Prostate gland (tissue), 2 donors: ENCODE measurements at places on chromosomes 6 and 20. TPM values are rescaled to one million over a fixed set of nuclear protein-coding genes. Genes with fewer than 3 reads are reported as not detected.
A peak's percentile ranks its signal among the peaks of the same experiment; 100 is the strongest.

DNA sequence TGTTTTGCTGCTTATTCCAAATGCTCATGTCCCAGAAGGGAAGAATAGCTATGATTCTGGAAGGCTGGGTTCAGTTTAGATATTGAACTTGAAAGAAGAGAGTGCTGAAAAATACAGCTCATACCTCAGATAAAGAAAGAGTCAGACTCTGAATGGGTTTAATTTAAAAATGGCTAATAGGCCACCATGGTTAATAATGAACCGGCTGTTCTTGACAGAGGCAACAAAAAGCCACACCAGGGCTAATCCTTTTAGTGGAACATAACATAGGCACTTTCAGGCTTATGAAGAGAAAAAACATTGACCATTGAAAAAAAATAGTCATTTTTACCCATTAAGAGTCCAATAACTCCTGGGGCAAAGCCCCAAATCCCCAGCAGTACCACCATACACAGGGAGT is 59.4 kb downstream of the TNFRSF21 start:
- DNase-seq = no peak

- DNase-seq = no peak
Measured at GRCh38 chr6:13253272-13253671, 75.1 kb downstream of the TBC1D7 start.

Gene EPB41L1
- 27.7 TPM for total RNA-seq

Gene OR2H1
- total RNA-seq = not detected

GRCh38 chr6:166348305-166348949 is 6.1 kb upstream of the SFT2D1 start:
- no peak for DNase-seq

GRCh38 chr6:1228754-1229191 is 83.1 kb upstream of the FOXQ1 start:
- DNase-seq = no peak

DNA sequence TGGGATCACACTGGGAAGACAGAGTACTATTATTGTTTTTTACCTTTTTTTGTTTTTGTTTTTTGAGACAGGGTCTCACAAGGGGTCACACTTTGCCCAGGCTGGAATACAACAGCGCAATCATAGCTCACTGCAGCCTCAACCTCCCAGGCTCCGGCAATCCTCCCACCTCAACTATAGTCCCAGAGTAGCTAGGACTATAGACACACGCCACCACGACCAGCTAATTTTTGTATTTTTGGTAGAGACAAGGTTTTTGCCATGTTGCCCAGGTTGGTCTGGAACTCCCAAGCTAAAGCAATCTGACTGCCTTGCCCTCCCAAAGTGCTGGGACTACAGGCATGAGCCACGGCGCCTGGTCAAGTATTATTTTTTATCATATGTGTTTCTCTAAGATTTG is 81.0 kb downstream of the ZMYND8 start:
- no peak for DNase-seq

- DNase-seq = no peak
Measured at GRCh38 chr20:49694450-49695071, 19.1 kb downstream of the B4GALT5 start.

- no peak for DNase-seq
Measured at GRCh38 chr6:43306086-43306485, 2.5 kb downstream of the CRIP3 start.

GRCh38 chr6:21874372-21874771 is 280.8 kb downstream of the SOX4 start:
- DNase-seq = no peak

DNA sequence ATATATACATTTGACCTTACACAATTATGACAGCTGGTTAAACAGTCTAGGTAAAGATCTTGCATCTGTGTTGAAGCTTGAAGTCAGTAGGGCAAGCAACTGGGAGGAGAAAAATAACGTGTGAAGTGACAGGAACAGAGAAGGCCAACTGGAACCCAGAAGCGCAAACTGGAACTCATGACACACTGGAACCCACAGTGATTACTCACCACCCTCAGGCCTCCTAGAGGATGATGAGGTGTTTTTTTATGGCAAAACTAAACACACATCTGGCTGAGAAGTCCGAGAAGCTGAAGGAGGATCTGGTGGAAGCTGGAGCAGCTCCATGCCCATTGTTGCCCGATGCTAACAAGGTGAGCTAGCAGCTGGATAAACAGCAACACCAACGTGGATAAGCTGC is 108.1 kb downstream of the TMEM200A start:
- no peak for DNase-seq

Gene C20orf141
- 4.4 TPM for total RNA-seq

DNA sequence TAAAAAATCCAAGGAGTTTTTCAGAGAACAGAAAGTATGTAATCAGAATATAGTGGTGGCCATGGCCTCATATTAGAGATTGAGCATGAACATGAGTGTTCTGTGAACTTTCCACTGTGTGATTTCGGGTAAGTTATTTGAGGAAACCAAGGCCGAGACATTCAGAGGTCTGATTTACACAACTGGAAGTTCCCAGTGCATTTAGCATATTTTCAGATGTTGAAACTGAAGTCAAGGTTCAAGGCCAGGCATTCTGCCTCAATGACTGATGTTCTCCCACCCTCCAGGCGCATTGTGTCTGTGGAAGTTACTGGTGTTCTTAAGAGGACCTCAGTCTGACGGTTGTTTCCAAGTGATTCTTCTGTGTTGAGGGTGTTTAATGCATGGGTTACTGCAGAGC is 26.2 kb downstream of the RNF144B start:
- no peak for DNase-seq

- DNase-seq = no peak
Measured at GRCh38 chr20:7629880-7630279, 310.4 kb downstream of the HAO1 start.

- no peak for DNase-seq
Measured at GRCh38 chr6:88114838-88115237, 51.3 kb downstream of the CNR1 start.

DNA sequence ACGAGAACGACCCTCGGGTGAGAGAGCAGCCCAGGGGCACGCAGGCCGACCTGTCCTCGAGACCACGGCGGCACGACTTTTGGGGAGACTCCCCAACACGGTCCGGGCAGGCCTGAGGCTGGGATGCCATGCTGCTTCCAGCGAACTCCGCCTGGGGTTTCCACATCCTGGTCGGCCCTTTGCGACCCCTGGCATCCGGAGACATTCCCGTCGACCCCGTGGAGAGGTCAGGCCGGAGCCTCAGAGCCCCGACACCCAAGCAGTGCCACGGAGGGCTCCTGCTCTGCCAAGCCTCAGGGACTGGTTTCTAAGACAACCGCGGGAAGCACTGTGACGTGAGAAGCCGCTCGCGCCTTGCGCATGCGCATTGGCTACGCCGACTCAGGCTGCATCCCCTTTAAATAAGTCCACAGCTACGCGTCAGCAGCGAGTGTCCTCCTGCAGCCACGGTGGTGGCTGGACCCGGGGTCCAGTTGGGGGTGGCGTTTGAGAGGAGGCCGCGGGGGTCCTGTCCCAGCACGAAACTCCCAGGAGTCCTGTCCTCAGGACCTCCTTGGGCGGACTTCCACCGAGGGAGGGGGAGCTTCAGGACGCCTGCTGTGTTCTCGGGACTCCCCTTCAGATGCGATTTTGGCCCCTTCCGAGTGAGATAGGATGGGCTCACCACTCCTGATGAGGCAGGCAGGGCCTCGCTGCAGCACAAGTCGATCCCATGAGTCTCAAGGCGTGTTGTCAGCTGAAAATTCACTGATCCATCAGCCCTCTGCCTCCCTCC is 1089.3 kb upstream of the DEFB115 start:
- peak; percentile 3 for DNase-seq

DNA sequence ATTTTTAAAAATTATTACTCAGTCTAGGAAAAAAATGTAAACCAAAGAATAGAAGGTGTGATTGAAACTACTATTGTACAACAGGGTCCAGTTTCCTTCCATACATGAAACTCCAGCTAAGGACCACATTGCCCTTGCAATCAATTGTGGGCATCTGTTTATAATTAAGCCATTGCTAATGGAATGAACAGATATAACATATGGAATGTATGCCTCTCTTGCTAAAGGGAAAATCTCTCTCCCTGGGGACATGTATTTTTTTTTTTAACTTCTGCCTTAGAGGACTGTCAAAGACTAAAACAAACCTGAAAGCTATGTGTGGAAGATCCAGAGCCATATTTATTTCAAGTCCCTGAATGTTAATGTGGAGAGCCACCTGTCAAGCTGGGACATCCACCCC is 336.8 kb upstream of the MANEA start:
- no peak for DNase-seq

DNA sequence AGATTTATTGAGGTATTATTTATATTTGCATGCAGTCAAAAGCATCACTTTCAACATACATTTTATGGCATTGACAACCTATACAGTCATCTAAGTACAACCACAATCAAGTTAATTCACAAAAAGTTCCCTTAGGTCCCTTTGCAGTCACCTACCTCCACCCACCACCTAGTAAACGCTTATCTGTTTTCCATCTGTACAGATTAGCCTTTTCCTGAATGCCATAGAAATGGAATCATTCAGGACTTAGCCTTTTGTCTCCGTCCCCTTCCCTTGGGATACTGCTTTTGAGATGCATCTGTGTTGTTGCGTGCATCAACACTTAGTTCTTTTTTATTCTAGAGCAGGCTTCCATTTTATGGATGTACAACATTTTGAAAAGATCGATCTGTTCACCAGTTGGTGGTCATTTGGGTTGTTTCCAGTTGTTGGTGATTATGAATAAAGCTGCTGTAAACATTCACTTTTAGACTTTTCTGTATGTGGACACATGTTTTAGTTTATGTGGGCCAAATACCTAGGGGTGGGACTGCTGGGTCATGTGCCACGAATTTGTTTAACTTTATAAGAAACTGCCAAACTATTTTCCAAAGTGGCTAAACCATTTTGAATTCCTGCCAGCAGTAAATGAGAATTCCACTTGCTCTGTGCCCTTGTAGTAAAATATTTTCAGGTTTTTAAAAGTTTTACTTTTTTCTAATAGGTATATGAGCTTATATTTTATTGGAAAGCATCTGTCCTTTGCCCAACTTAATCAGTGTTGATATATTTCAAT is 17.6 kb upstream of the IFNGR1 start:
- no peak for DNase-seq

DNA sequence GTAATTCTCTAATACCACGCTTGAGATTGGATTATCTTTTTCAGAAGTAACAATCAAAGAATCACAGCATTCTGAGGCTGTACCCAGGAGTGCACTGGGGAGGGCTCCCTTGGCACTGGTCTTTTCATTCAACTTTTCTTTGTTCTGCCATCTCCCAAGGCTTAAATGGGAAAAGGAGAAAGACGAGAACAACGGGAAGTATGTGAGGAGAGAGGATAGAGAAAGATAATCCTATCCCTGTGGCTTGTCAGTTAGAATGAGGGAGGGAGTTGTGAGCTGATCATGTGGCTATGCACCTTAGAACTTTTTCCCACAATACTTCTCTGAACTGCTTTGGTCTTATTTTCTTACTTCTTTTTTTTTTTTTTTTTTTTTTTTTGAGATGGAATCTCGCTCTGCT is 83.1 kb downstream of the CAP2 start:
- DNase-seq = no peak

DNA sequence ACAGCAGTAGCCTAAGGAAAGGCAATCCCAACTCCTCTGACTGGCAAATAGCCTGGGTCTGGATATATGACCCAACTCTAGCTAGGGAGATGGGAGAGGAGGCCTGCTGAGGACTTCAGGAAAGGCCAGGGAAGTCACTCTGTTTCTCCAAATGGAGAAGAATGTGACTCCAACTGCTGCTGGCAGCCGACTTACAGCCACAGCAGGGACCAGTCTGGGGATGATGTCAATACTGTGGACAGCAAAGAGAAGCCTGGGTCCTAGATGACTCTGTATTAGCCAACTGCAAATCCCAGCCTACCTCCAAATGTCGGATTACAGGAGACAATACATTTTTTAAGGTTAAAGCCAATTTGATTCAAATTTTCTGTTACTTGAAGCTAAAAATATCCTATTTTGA is 232.6 kb downstream of the FOXC1 start:
- no peak for DNase-seq

Gene BHLHE23
- total RNA-seq = 4.0 TPM

DNA sequence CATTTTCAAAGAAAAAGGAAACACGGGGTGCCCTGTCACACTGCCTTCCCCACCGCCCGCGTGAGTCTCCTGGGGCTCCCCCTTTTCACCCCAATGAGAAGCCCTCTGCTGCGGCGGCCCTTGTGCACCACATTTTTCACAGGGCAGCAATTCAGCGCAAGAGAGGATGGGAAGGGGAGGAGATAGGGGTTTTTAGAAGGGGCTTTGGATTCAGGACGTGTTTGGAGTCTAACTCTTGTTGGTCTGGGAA is 726 bp upstream of the ARFGEF3 start:
- DNase-seq = no peak

- DNase-seq = peak; percentile 16
Measured at GRCh38 chr6:11538052-11538818, 686 bp downstream of the TMEM170B start.

Gene TFAP2A
- 20.4 TPM for total RNA-seq

- no peak for DNase-seq
Measured at GRCh38 chr6:167150941-167151549, 6.7 kb downstream of the GPR31 start.

- no peak for DNase-seq
Measured at GRCh38 chr6:24249926-24250325, 107.9 kb downstream of the DCDC2 start.

- no peak for DNase-seq
Measured at GRCh38 chr20:10551732-10552724, 116.9 kb downstream of the SLX4IP start.

Gene FNDC11
- 1.8 TPM for total RNA-seq

Gene SRSF12
- 5.7 TPM for total RNA-seq

Gene MLN
- not detected for total RNA-seq

Gene MEP1A
- not detected for total RNA-seq

DNA sequence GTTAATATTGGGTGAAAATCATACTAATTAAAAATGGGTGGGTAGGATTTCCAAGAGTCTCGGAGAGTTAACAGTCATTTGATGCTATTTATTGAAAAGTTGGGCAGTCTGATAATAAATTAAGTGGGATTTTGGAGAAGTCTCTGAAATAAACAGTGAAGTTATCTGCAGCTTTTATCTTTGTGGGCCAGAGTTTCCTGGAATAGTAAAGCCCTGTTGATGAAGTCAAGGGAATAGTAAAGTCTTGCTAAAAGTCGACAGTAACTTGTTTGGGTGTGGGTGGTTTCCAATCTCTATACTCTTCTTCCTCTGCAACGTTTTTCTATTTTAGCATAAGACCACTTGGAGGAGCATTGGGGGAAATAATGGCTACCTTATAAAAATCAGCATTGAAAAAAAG is 493.6 kb downstream of the EPM2A start:
- no peak for DNase-seq

GRCh38 chr20:45350217-45350616 is 2.0 kb upstream of the SDC4 start:
- DNase-seq = no peak
